T-helper 17 cell (primary cell): ENCODE measurements at places on chromosomes 16 and 17. TPM values are rescaled to one million over a fixed set of nuclear protein-coding genes. Genes with fewer than 3 reads are reported as not detected.

The DPEP3 gene
- 0.22 TPM for total RNA-seq

The HEATR9 gene
- not detected for total RNA-seq

- DNase-seq, result no peak
Measured at GRCh38 chr17:33745047-33745760, 452.1 kb upstream of the ASIC2 start.

GRCh38 chr17:8659758-8660410 is 29.4 kb upstream of the MYH10 start:
- DNase-seq, result no peak

- DNase-seq, result no peak
Measured at GRCh38 chr17:69696650-69697049, 282.2 kb downstream of the MAP2K6 start.

GRCh38 chr17:8861495-8862181 is 5.8 kb downstream of the PIK3R6 start:
- no peak for DNase-seq

- no peak for DNase-seq
Measured at GRCh38 chr16:30786936-30787612, at the start of gene ZNF629. TSS of gene ZNF629 (minus strand) at chr16:30787205. CDS start at chr16:30784482, 2,723 bp downstream.

DNA sequence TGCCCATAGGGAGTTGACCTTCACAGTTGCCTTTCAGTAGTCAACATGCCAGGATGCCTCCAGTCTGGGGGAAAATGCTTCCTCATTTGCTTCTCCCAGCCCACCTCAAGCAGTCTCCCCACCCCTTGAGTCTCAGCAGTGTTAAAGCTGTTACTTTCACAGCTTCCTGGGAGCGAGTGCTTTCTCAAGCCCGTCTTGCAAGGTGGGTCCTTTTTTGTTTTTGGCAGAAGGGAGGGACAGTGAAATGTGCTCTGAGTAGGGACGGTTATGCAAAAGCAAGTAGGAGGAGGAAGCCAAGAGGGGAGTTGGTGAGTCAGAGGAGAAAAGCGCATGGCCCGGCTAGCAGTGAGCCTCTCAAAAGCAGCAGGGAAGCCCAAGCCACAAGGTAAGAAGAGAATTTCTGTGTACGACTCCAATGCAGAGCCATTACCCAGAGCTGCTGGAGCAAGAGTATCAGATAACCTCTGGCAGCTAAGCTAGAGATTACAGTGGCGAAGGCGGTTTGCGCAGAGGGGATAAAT is at the start of gene CHST4:
Gene CHST4, plus strand, starts transcription at position 316 of the 521 bp plus-strand sequence. CDS start 10,252 bp downstream, outside the sequence.
- no peak for DNase-seq

GRCh38 chr17:28759256-28759865 is 15.6 kb downstream of the TRAF4 start:
- no peak for DNase-seq
